ENCODE measurements at places on chromosomes 12 and 14. TPM values are rescaled to one million over a fixed set of nuclear protein-coding genes. Genes with fewer than 3 reads are reported as not detected.
A peak's percentile ranks its signal among the peaks of the same experiment; 100 is the strongest.

- no peak for DNase-seq
These were observed 31.5 kb upstream of the SLCO1B3 start for GRCh38 chr12:20778969-20779368.

- DNase-seq = no peak
These were observed 63.7 kb downstream of the PUS7L start for GRCh38 chr12:43694879-43695278.

DNA sequence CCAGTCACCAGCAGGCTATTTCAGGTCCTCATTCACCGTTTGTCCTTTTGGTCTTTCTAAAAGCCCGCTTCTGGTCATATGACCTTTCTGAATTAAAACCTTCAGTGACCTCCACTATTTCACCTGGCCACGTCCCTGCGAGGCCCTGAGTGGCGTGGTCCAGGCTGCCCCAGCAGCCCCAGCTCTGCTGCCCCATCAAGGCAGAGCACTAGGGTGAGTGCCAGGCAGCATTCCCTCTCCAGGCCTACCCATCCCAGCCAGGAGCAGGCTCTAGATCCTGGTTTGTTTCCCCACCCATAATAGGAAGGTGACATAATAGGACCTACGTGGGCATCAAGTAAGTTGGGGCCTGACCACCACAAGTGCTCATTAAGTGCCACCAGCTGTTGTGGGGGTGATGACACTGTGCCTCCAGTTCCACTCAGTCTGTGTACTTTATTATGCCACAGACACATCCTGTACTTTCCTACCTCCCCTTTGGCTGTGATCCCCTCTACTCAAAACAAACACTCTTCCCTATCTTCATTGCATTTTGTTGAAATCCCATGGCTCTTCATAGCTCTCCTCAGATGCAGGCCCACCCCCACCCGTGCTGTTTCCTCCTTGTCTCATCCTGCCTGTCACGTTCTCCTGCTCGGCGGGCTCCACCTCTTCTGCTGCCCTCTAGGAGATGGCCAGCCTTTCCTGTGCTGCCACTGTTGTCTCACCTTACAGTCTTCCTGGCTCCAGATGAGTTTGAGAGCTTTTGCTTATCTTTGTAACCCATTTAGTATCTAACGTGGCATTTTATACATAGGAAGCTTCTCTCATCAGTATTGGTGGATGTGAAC, 21.4 kb downstream of the CKB start:
- DNase-seq = no peak

- DNase-seq = peak; percentile 94
These were observed 66.7 kb downstream of the IRF2BPL start for GRCh38 chr14:76961631-76962302.

DNA sequence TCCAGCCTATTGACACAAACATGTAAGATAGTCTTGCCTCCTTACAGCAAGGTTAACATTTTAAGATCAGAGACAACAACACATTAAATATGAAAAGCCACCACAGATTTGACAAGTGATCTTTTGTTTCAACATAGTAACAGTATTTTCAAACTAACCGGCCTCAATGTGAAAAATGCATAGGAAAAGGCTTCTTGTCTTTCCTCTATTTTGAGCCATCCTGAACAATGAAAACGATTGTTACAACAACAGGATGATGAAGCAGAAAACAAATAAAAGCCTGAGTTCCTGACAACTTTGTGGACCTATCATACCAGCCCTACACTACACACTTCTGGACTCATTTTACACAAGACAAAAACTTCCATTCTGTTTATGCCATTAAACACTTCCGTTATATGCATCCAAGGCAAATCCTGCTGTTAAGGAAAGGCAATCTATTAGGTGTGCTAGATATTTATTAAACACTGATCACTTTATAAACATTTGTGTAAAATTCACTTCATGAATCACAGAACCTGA, 37.3 kb downstream of the BAZ1A start:
- peak; percentile 44 for DNase-seq

- no peak for DNase-seq
These were observed 6.5 kb upstream of the CDK2AP1 start for GRCh38 chr12:123278101-123278627.

GRCh38 chr12:106136263-106136662, 2.5 kb downstream of the NUAK1 start:
- DNase-seq = peak; percentile 85

DNA sequence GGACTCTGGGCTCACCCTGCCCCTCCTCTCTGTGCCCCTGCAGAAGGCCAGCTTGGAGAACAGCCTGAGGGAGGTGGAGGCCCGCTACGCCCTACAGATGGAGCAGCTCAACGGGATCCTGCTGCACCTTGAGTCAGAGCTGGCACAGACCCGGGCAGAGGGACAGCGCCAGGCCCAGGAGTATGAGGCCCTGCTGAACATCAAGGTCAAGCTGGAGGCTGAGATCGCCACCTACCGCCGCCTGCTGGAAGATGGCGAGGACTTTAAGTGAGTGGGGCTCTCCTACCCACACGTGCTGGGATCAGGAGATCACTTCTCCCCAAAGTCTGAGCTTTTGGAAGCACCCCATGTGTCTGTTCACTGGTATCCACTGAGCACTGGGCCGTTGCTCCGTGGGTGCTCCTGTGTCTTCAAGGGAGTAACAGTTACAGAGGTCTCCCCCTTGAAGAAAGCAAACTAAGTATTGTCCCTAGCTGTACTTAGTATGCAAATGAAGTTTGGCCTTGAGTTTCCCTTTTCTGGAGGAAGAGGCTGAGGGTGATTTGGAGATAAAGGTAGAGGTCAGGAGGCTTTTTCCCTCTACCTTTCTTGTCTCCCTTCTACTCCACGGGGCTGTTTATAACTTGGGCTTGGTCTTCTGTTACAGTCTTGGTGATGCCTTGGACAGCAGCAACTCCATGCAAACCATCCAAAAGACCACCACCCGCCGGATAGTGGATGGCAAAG, 3.3 kb downstream of the KRT18 start:
- DNase-seq = no peak

GRCh38 chr12:53530061-53530460, 22.8 kb upstream of the NPFF start:
- no peak for DNase-seq

DNA sequence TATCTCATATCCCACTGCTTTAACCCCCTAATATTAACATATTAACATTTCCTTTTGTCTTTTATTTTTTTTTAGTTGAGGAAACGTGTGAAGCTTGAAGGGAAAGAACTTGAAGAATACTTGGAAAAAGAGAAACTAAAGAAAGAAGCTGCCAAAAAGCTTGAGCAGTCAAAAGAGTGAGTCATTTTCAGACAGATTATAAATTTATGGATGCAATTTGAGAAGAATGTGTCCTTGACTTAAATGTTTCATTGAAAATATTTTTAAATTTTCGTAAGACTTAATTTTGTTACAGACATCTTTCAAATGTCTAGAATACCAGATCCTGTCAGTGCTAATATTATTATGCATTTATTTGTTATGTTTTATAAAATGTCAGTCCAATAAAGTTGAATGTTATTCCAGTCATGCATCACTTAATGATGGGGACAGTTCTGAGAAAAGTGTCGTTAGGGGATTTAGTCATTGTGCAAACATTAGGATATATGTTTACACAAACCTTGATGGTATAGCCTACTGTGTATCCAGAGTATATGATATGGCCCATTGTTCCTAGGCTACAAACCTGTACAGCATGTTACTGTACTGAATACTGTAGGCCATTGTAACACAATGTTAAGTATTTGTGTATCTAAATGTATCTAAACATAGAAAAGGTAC, 32.6 kb downstream of the CPSF2 start:
- no peak for DNase-seq

DNA sequence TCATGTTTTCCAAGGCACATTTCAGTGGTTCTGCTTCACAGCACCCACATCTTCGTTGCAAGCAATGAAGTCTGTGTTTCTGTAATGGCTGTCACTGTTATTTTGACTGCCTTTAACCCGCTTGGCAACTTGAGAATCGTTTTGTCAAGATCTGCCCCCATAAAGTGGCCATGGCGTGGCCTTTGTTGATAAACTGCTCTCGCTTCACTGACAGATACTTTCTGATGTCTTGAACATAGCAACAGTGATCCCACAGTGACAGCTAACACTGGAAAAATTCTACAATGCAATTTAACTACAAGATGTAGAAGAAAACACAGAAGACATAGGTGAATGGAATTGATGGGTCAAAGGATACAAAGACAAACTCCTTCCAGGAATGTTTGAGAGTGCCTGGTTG, 184.2 kb downstream of the KLHL28 start:
- DNase-seq = no peak

- no peak for DNase-seq
These were observed 100.5 kb downstream of the EXOC5 start for GRCh38 chr14:57168138-57168679.

GRCh38 chr14:100850841-100851585, 25.1 kb downstream of the MEG3 start:
- peak; percentile 66 for DNase-seq

GRCh38 chr12:98727196-98727595, 82.1 kb downstream of the APAF1 start:
- no peak for DNase-seq

- no peak for DNase-seq
These were observed 615 bp upstream of the ASB8 start for GRCh38 chr12:48157889-48158370.

The LRRC10 gene
- total RNA-seq = not detected

The TAS2R7 gene
- not detected for total RNA-seq

The MMP14 gene
- total RNA-seq = 0.30 TPM

The GLT1D1 gene
- not detected for total RNA-seq

The WDHD1 gene
- 13.6 TPM for total RNA-seq

The ITGA7 gene
- total RNA-seq = 0.38 TPM

The TMEM132C gene
- not detected for total RNA-seq

The NPC2 gene
- 59.3 TPM for total RNA-seq

The EXOC3L4 gene
- 1.8 TPM for total RNA-seq

The NEMP1 gene
- total RNA-seq = 23.6 TPM
